ENCODE measurements at places on chromosomes 4 and X. TPM values are rescaled to one million over a fixed set of nuclear protein-coding genes. Genes with fewer than 3 reads are reported as not detected.
A peak's percentile ranks its signal among the peaks of the same experiment; 100 is the strongest.

DNA sequence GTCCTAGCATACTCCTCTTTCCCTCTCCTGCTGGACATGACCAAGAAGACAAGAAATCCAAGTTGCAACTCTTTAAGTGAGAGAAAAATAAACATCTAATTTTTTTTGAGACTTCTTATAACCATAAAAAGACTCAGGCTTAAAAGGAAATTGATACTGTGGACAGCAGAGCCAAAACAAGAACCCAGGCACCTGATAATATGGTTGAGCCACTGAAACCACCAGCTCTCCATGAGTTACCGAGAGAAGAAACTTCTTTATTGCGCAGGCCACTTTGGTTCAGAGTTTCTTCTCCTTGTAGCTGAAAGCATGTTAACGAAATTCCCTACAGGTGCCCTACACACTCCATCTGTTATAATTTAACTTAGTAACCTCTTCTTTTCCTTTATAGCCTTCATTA lies 11.3 kb upstream of the SPCS3 start:
- no peak for DNase-seq

Gene DKK2
- 8.7 TPM for polyA plus RNA-seq

Gene ASMT
- polyA plus RNA-seq = 0.08 TPM

GRCh38 chrX:47093248-47093647 lies 15.0 kb downstream of the RGN start:
- no peak for DNase-seq

Gene FMR1NB
- not detected for polyA plus RNA-seq

Gene TMPRSS11A
- polyA plus RNA-seq = 0.03 TPM

- no peak for DNase-seq
These were observed 92.4 kb upstream of the AP1S2 start for GRCh38 chrX:15946783-15947580.

Gene KCND1
- 2.5 TPM for polyA plus RNA-seq

Gene IL2RG
- 1.0 TPM for polyA plus RNA-seq

DNA sequence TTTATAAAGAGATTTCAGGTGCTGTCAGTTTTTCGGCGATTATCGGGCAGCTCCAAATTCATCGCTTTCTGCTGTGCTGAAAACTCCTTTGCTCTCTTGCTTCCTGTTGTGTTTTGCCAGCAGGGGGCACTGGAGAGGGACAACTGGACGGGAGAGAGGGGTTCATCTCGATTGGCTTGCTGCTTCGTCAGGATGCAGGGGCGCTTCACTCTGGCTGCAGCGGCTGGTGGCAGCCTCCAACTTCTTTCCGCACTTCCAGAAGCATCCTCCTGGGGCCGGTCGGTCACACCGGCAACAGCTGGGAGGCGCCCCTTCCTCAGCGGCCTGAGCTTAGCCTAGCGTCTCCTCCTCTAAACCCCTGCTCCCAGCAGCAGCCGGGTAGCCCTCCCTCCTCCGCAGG lies 29.5 kb downstream of the MSL3 start:
- DNase-seq = peak; percentile 25

DNA sequence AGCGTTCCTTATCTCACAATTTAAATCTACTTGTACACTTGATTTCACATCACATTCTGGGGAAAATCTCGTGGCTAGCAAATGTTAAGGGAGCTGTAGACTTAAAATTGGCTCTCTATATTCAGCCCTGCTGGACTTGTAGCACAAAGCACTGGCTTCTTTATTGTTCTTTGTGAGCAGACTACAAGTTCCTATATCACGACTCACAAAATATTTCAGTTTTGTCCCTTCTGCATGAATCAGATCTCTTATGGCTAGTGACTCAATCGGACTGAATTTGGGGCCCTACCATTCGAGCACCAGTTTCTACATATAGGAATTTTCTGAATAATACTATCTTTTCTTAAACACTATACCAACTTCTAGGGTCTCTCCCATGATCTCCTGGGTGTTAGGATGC lies 390.1 kb downstream of the ADAM29 start:
- no peak for DNase-seq

GRCh38 chr4:182741054-182741453 lies 176.1 kb downstream of the DCTD start:
- no peak for DNase-seq

- DNase-seq = no peak
These were observed 15.0 kb downstream of the TTC29 start for GRCh38 chr4:146930673-146931072.

Gene MAB21L2
- polyA plus RNA-seq = 0.32 TPM

DNA sequence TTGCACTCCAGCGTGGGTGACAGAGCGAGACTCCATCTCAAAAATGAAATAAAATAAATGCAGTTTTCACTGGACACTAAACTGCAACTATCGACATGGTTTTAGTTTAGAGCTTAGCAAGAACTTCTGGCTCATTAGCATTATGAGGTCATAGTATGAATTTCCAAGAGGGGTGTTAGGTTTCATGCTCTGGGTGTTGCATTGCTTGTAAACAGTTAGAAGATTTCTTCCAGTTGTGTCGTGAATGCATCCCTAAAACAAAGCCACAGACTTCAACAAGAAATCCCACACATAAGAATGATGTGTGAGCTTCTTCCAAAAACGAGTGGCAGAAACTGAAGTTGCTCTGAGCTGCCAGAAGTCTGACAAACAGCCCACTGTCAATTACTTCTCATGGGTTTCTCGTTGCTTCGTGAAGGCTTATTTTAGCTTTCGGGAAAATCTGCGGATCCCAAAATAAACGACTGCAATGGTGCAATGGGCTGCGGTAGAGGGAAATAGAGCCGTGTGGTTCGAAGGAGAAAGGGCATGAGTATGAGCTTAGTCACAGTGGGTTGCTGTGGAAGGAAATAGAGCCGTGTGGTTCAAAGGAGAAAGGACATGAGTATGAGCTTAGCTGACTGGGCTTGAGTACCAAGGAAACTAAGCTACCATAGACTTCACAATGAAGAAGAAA lies 354.9 kb downstream of the DHRSX start:
- no peak for DNase-seq

Gene NPY2R
- 0.94 TPM for polyA plus RNA-seq

- no peak for DNase-seq
These were observed 641.5 kb downstream of the FAT4 start for GRCh38 chr4:125956276-125956675.

Gene FRMPD4
- polyA plus RNA-seq = 0.25 TPM

GRCh38 chrX:154998204-154998880 lies 24.2 kb downstream of the F8 start:
- DNase-seq = no peak

Gene NEK1
- 23.7 TPM for polyA plus RNA-seq

- no peak for DNase-seq
These were observed 10.8 kb upstream of the RHOH start for GRCh38 chr4:40185830-40186664.

Gene HHIP
- 2.8 TPM for polyA plus RNA-seq

GRCh38 chr4:88442689-88443191 lies 14.2 kb upstream of the HERC5 start:
- DNase-seq = no peak

- DNase-seq = no peak
These were observed 6.2 kb upstream of the AFF1 start for GRCh38 chr4:86928400-86929255.

Gene USP46
- polyA plus RNA-seq = 38.0 TPM

- peak; percentile 43 for DNase-seq
These were observed at the start of gene DCLK2 for GRCh38 chr4:150078041-150078578. Gene DCLK2, plus strand, starts transcription at chr4:150078445. Its CDS starts 583 bp downstream, at chr4:150079028.

DNA sequence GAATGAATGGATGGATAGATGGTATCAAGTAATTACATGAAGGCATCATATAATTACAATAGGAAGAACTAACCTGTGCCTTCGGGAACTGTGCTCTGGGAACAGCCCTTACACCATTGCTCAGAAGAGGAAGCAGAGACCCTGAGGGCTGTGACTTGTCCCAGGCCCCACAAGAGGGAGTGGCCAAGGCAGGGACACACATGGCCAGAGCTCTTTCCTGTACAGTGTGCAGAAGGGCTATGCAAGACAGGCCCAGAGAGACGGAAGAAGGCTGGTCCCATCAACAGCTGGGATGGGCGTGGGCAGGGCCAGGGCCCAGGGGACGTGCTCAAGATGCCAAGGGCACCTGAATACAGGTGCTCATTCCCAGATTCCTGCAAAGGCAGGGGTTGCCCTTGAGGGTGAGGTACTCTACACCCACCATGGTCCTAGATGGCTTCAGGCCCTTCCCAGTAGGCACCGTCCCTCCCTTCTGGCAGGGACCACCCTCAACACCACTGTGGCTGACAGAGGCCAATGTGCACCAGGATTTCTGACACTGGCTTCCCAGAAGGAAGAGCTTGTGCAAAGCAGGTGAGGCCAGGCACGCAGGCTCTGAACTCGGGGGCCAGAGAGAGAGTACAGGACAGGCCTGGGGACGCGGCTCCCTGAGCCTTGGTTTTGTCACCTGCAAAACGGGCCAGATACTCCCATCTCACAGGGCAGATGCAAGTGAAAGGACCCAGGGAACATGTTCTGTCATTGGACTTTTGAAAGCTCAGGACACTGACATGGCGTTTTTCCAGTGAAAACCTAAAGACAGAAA lies 1.7 kb downstream of the EVC2 start:
- DNase-seq = no peak

Gene PPP2R2C
- polyA plus RNA-seq = 0.35 TPM

Gene PABPC5
- 7.0 TPM for polyA plus RNA-seq

- no peak for DNase-seq
These were observed 118.8 kb downstream of the PDLIM5 start for GRCh38 chr4:94570558-94570957.

Gene GRIA3
- 4.0 TPM for polyA plus RNA-seq

DNA sequence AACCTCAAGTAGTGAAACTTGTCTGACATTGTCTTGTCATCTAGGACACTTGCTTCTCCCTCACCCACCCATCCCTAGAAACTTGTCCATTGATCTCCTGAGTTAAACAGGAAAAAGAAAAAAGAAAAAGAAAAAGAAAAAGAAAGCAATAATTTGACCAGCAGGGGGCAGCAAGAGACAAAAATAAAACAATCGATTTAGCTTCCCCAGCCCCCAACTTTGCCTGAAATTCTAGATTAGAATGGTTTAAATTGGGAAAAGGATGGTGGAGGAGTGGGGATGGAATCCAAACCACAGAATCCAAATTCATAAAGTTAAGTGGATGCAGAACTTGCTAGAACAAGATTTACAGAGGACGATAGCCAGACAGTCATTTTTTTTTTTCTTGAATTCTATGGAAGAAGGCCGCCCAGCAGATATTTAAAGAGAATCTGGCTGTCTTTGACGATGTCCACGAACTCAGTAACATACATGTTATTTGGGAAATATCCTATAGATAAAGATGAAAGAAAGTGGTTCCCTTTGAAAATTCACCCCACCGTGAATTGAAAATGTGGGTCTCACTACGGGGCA lies 282.9 kb downstream of the USP46 start:
- no peak for DNase-seq

DNA sequence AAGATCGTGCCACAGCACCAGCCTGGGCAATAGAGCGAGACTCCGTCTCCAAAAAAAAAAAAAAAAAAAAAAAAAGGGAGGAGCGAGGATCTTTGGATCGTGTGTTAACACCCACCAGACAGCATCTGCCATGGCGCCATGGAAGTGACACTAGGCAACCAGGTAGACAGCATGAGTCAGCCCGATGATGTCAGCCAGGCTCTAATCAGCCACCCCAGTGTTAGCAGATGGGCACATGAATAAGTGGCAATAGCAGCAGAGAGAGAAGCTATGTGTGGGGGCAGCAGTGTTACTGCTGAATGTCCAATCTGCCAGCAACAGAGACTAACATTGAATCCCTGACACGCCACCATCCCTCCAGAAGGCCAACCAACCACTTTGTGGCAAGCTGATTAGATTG lies 6.6 kb downstream of the SYN1 start:
- DNase-seq = no peak

DNA sequence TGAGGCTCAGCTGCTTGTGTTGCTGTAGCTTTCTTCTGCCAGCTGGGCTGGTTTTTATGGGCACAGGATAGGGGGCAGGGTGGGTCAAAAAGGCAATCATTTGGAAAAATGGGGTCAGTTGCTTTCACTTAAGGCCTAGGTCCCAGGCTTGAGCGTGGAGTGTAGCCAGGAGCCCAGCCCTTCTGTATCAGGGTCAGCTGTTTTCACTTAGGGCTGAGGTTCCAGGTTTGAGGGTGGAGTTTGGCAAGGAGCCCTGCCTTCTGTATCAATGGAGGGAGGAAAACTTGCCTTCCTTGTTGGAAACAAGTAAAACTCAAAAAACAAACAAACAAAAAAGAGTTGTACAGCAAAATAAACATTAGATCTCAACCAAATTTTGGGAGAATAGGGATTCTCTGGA lies 37.0 kb upstream of the UGT8 start:
- DNase-seq = no peak

DNA sequence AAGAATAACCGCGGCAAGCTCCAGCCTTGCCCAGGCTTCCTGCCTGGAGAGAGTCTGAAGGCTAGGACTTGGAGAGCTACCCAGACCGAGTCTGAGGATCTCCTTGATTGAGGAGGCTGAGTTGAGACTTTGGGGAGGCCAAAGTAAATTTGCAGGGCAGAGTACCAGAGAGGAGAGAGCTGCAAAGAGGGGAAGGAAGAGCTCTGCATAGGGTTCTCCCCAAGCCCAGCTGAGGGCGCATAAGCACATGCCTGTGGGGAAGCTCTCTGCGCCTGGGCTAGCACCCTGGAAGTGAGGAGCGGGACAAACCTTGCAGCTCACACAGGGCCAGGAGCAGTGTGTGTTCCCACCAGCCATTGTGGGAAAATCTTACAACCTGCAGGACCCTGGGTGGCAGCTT lies 56.1 kb downstream of the FAM193A start:
- no peak for DNase-seq

DNA sequence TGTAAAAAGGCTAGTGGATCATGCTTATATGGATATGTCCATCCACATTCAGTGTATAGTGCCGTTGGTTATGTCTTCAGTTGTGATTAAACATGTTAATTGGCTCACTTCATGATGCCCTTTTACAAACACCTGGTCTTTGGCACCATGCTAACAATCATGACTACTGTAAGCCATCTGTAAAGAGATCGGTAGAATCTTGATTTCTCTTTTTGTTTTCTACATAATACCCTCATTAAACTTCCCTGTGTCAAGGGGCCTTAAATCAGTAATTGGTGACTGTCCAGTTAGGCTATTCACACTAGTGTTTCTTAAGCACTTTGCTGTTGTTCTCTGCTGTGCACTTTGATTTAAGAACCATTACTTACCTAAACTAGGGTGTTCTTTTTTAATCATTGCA lies 475.2 kb downstream of the RPA4 start:
- no peak for DNase-seq

Gene NEXMIF
- polyA plus RNA-seq = 3.9 TPM

- no peak for DNase-seq
These were observed 440.1 kb downstream of the AFF2 start for GRCh38 chrX:148940411-148940996.

Measured in right renal pelvis (tissue), 4 donors.